ENCODE measurements at places on chromosomes 12 and 14.

DNA sequence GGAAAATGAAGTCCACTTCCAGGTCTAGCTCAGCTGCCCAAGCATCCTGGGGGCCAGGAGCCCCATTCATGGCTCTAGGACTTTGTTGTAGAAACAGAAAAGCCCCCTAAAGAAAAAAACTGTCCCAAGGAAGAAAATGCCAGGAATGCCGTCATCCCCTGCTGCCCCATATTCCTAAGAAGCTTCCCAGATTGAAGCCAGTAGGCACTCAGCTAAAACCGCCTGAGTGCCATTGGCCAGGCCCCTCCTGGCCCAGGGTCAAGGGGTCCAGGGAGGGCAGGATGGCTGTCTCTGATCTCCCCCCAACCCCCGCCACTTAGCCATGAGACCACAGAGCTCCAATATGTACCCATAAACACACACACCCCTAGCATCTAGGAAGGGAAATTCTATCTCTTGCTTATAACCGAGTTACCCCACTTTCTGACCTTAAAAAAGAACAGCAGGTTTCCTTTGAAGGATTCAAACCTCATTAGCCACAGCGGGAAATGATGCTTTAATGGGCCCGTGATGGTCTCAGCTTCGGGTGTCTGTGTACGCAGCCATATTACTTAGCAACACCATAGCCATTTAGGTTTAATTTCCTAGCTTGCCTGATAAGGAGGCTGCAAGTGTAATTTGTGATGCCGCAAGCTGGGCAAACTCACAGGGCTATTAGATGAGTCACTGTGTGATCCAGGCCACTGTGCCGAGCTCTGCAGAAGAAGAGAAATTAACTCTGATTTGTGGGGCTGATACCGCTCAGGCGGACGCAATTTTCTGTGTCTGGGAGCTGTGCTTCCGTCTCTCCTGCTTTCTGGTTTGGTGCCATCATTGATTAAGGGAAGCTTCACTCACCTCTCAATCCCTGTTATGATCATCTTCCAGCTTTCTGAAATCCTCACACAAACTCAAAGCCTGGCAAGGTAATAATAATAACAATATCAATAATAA, 84.2 kb downstream of the GCH1 start:
- peak; percentile 19 for DNase-seq

DNA sequence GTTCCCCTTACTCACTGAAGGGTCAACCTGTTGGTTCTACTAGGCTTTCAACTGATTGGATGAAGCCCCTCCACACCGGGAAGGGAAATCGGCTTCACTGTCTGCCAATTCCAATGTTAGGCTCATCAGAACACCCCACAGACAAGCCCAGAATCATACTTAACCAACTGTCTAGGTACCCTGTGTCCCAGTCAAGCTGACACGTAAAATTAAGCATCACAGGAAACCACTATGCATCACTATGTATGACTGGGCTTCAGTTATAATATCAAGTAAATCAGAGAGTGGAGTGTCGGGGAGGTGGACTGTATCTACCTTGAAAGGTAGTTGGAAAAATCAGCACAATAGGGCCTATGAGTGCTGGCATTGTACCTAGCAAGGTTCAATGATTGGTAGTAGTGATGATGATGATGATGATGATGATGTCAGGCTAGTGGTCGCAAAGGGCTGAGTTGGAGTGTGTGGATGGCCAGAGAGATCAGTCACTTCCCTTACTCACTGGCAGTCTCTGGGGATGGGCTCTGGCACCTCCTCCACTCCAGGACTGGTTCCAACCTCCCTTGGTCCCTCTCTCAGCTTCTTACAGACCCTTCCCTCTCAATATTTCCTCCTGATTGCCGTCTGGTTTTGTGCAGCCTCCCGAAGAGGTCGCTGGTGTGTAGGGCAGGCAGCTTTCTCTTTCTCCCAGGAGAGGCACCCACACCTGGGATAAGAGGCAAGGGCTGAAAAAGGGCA, 3.3 kb upstream of the ATG101 start:
- DNase-seq = peak; percentile 11

GRCh38 chr14:50844391-50844790, 13.4 kb upstream of the NIN start:
- no peak for DNase-seq

- DNase-seq = no peak
Observed at GRCh38 chr12:121120989-121121755, 11.5 kb upstream of the P2RX7 start.

DNA sequence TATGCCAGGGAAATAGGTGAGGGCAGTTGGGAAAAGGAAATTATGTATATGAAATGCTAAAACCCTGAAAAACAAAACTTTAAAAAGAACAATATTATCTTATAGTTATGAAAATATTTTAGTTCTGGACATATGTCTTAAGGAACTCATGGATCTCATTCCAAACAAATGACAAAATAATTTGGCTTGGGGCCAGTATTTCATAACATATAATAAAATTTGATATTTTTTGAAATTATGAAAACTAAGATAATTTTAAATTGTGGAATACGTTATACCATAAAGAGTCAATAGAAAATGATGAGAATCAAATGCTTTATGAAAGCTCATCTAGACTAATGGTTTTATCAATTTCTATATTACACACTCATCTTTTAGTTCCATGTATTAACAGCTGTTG, 173.8 kb upstream of the DCN start:
- no peak for DNase-seq

DNA sequence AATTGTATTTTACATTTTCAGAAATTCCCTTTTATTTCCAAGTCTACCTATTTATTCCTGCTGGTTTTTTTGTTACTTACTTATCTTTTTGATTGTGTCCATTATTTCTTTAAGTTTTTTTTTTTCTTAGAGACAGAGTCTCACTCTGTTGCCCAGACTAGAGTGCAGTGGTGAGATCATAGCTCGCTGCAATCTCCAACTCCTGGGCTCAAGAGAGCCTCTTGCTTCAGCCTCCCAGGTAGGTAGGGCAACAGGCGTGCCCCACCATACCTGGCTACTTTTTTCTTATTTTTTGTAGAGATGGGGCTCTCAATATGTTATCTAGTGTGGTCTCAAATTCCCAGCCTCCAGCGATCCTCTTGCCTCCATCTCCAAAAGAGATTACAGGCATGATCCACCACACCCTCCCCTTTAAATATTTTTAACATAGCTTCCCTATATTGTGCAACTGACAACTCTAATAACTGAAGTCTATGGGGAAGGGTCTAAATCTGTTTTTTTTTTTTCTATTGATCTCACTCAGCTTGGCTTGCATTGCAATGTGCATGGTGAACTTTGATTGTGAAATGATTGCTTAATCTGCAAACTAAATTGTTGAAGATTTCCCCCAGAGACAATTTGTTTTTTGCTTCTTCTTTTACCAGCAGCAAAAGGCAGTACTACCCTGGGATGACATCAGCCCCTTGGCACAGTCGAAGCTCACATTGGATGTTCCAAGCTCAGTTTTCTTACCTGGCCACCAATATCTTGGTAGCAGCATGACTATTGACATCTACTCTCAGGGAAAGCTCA, 25.7 kb upstream of the COCH start:
- DNase-seq = no peak

DNA sequence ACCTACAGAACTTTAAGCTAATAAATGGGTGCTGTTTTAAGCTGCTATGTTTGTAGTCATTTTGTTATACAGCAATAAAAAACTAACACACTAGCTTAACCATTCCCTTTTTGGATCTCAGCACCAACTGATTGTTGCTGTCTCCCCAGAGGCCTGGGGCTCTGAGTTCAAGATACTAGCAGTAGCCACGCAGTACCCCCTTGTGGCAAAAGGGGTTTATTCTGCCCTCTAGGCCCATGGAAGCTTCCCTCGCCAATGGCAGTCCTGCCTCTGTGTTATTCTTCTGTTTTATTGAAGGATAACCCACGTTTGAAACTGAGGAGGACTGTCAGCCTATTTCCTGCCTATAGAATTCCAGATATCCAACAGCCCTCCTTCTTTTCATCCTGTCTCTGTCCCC, 455.3 kb upstream of the ATP2B1 start:
- no peak for DNase-seq

- no peak for DNase-seq
Observed at GRCh38 chr14:72883961-72884360, 9.9 kb downstream of the DPF3 start.

GRCh38 chr12:25695574-25695973, 142.5 kb upstream of the LMNTD1 start:
- DNase-seq = no peak

- peak; percentile 37 for DNase-seq
Observed at GRCh38 chr12:78886719-78887407, 22.3 kb downstream of the SYT1 start.
